ENCODE measurements at places on chromosomes 6 and 20. TPM values are rescaled to one million over a fixed set of nuclear protein-coding genes. Genes with fewer than 3 reads are reported as not detected.

DNA sequence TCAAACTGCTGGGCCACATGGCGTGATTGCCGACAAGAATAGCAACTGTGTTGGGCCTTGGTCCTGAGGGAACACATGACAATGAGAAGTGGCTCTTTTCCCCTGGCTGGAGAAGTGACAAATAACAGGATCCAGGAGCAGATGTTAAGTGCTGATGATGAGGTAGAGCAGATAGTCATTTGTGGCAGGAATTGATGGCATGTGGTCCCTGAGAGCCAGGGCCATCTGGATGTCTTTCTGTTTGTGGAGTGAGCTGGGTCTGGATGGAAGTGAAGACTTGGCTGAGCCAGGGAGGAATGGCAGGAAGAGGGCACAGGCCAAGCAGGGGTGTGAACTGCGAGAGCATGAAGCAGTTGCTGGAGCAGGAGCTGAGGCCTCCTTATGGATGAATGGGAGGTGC, 67.8 kb downstream of the SCAND1 start:
- DNase-seq = no peak

DNA sequence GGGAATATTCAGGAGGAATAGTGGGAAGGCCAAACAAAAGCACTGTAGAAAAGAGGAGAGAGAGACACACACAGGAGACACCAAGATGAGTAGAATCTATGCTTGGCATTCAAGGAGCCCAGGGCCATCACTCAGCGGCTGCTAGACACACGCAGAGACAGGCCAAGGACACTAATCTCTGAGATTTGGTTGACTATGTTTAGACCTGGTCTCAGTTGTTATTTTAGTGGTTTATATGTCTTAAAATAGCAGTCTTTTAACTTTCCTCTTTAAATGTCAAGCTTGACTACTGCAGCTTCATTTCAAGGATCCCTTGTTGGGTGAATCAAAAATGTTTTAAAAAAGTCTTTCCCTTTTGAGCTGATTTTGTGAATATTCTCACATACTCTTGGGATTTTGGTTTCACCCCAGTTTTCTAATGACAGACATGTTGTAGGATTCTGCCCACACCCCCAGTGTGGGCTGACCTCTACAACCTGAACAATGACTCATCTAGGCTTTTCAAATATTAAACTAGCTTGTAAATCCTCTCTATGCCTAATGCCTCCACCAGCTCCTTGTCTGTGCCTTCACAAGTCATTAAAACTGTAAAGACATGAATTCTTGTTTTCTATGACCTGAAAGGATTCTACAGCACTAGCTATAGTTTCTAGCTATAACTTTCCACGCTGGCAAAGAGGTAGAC, 142.7 kb upstream of the EXOC2 start:
- no peak for DNase-seq

The SDC4 gene
- total RNA-seq = 14.8 TPM

The BLOC1S5 gene
- 21.8 TPM for total RNA-seq
